ENCODE measurements at places on chromosomes 11 and 22.
A peak's percentile ranks its signal among the peaks of the same experiment; 100 is the strongest.

DNA sequence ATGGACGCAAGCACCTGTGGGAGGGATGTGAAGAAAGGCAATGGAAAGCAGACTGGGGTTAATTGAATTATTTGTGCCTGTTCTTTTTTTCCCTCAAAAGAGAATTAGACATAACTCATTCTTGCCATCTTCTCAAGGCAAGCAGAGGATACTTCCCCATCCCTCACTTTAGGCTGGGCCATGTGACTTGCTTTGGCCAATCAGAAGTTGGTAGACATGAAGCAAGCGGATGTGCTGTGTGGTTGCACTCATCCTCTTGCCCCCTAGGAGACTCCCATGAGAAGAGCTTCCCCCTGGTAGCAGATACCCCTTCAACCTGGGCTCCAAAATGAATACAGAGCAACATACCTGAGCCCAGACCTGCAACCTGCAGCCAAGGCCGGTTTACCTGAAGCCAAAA is 124.4 kb upstream of the ZC3H12C start:
- no peak for DNase-seq

- peak; percentile 47 for DNase-seq
Measured at GRCh38 chr11:104798789-104799188, 99.5 kb downstream of the CASP12 start.

DNA sequence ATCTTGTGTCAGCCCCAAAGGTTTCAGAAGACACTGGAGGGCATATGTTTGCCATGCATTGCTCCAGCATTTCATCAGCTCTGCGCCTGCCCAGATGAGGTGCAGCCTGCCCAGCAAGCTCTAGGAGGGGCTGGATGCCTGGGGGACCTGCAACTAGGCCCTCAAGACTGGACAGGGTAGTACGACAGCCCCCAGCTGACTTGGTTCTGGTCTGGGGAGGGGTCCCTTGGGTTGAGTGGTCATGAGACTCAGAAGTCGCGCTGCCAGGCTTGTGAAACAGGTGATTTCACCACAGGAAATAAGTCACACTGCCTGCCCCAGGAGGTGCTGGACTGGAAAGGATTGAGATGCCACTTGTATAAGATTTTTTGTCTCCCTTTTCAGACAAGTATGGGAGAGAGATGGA is 23.4 kb downstream of the TPBGL start:
- DNase-seq = peak; percentile 27

- DNase-seq = no peak
Measured at GRCh38 chr11:125947419-125948277, 1.8 kb downstream of the VSIG10L2 start.

DNA sequence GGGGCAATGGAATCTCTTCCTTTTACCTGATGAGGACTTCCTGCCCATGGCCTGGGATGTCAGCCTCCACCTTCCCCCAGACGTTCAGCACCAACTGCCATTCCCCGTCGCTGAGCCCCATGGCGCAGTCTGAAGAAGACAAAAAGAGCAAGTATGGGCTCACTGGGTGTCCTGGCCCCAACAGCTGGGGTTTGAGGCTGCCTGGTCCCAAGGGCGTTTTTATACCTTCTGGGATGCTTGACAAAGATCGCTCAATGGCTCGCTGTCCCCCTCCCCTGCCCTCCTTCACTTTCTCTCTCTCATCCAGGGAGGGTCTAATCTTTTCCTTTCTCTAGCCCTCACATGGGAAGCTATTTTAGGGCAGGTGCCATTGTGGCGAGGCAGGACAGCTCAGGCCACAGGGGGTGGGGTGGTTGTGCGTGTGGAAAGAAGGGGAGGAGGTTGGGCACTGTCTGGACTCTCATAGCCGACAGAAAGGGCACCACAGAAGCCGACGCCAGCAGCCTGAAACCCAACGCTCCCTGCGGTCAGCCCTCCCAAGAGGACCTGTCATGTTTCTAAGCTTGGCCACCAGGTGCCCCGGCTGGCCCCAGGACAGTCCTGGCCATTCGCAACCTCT is at the start of gene MB:
TSS of gene MB (minus strand) at position 193 of the 619 bp plus-strand sequence. CDS start at position 121, 72 bp downstream.
- DNase-seq = no peak

- DNase-seq = peak; percentile 86
Measured at GRCh38 chr22:39254789-39255298, 10.1 kb upstream of the PDGFB start.

DNA sequence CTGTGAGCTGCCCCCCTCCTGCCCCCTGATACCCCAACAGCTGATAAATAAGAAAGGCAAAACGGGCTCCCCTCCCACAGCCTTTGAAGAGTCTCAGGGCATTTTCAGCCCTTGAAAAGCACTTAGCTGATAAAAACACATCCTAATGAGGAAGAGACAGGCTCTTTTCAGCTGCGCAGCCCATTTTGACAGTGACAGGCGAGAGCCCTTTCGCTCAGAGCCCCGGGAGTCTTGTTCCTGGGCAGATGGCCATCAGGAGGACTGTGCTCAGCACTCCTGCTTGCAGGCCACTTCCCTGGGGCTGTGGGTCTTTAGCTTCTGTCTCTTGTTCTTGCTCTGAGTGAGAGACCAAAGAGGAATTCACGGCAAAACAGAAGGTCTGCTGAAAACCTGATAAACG is 757.2 kb downstream of the BRD1 start:
- no peak for DNase-seq

DNA sequence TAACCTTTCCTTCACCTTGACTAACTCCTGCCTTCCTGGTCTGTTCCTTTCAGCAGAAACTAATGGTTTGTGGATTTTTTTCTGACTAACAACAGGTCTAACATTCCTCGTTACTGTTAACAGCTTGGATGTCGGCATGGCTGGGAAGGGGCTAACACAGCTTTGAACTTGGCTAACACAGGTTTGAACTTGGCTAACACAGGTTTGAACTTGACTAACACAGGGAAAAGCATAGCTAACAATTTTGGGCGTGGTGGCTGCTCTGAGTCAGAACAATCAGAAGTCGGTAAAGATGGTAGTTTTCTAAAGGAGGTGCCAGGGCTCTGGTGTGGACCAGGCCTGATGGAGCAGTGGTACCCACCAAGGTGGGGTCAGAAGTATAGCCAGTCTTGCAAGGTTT is 16.1 kb downstream of the MIAT start:
- DNase-seq = no peak

GRCh38 chr11:125933030-125933813 is 12.6 kb upstream of the VSIG10L2 start:
- no peak for DNase-seq

DNA sequence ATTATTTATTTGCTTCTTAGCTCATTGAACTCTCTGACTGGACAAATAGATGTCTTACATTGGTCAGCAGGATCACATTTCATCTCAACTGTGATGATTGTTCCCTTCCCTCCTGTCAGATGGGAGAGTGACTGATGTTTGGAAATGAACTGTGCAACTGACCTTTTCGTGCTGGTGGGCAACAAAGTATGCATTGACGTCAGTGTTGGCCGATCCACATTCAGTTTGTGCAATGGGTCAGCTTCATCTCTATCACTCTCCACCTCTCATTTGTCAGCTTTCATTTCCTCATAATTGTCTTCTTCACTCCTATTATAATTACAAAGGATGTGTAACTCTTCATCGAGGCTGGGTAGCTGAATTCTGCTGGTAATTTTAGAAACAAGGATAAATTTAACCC is 71.3 kb downstream of the PPP2R1B start:
- peak; percentile 54 for DNase-seq

- peak; percentile 65 for DNase-seq
Measured at GRCh38 chr11:35404388-35404775, 15.0 kb downstream of the SLC1A2 start.

DNA sequence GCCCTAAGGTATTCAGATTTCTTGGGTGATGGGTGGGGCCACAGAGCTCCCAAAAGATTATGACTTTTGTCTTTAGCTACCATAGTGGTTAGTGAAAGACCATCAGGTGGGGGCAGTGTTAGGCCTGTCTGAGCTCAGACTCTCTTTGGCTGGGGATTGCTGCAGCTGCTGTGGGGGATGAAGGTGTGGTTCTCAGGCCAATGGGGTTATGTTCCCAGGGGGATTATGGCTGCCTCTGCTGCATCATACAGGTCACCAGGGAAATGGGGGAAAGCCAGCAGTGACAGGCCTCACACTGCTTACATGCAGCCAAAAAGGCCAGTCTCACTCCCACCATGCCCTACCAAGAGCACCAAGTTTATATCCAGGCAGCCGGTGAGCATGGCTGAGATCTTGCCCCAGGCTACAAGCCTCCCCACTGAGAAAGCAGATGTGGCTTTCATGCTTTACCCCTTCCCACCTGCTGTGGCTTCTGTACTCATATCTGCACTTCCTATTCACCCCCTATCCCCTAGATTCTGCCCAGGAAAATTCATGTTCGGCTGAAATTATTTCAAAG is 24.8 kb downstream of the CNTF start:
- DNase-seq = no peak

- DNase-seq = no peak
Measured at GRCh38 chr11:28757725-28758515, 649.7 kb downstream of the METTL15 start.

GRCh38 chr11:95647871-95648270 is 141.7 kb downstream of the FAM76B start:
- DNase-seq = no peak

- no peak for DNase-seq
Measured at GRCh38 chr11:24642648-24643047, 145.8 kb downstream of the LUZP2 start.

DNA sequence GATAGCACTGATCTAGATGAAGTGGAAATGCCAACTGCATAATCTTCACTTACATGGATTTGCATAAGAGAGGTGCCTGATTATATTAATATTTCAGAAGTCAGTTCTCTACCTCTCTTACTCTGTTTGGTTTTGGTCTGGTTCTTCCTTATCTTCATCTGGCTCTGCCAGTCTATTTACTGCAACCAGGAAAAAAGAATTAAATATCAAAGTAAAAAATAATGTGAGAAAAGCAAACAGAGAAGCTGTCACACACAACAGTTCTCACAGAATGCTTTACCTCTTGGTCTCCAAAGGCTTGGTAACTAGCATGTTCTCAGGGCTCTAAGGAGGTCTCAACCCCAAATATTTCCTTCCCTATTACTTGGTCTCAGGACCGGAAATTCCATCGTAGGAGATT is 6.7 kb downstream of the VSIG10L2 start:
- DNase-seq = no peak

GRCh38 chr22:49368976-49369725 is 458.5 kb downstream of the BRD1 start:
- peak; percentile 25 for DNase-seq

DNA sequence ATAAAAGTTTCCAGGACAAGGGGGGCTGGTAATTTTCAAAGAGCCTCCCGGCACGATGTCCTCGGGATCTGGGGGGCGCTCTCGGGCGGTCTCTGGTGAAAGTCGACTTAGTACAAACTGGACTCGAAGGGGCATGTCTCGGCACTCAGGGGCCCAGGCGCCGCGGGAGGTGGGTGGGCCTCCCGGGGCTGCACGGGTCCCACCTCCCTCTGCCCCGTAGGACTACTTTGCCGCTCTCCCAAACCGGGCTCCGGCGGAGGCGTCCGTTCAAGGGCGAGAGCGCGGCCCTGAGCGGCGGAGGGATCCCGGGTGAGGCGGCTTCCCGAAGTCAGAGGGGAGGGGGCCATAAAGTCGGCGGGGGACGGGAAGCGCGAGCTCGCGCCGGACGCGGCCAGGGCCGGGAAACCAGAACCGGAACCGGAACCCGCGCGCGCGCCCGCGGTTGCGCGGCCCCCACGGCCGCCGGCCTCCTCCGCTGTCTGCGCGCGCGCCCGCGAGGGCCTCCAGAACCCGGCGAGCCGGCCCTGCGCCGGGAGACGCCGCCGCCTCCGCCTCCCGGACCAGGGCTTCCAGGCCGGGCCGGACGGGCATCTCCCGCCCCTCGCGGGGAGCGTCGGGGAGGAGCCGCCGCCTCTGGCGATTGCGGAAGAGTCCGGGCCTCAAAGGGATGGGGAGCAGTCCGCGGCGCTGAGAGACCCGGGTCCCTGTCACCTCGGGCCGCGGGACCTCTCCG is at the start of gene ARHGEF12:
TSS of gene ARHGEF12 (plus strand) at position 506 of the 733 bp plus-strand sequence. CDS start 831 bp downstream, outside the sequence.
- peak; percentile 92 for DNase-seq

GRCh38 chr22:35868938-35869337 is 151.3 kb downstream of the APOL5 start:
- no peak for DNase-seq

DNA sequence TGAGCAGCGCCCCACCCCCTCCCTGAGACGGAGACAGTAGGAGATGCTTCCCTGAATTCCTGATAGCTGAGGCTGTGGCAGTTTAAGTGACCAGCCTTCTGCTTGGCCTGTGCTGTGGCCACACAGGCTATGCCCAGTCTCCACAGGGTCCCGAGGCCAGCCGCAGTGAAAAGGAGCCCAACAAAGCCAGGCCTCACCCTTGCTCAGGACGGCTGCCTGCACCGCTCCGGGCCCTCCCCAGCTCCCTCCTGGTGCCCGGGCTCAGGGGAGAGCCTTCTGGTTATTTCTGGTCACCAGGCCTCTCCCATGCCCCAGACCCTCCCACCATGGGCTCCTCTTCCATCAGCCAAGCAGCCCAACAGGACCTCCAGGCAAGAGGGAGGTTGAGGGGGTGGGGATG is 28.8 kb downstream of the LRRC10B start:
- no peak for DNase-seq

GRCh38 chr22:37502342-37503182 is 16.4 kb upstream of the MFNG start:
- no peak for DNase-seq

- DNase-seq = no peak
Measured at GRCh38 chr11:120579611-120580031, 68.1 kb downstream of the GRIK4 start.

GRCh38 chr11:43937434-43938411 is 4.7 kb upstream of the C11orf96 start:
- DNase-seq = peak; percentile 64

DNA sequence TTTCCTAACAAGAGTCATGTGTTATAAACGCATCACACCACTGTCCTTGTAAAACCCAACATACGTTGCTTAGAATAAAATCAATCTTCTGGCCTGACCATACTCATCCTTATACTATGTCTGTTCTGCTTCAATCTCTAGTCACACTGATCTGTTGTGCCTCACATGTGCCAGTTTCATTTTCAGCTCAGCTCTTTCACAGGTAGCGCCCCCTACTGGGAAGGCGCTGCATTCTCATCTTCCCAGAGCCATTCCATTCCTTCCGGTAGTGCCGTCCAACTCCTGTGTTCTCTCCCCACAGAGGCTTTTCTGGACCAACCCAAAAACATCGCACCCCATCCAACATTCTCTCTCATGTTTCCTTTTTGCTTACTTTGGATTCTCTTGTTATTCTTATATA is 22.2 kb downstream of the CASP5 start:
- peak; percentile 36 for DNase-seq

GRCh38 chr11:26245046-26245445 is 86.9 kb upstream of the ANO3 start:
- peak; percentile 9 for DNase-seq

DNA sequence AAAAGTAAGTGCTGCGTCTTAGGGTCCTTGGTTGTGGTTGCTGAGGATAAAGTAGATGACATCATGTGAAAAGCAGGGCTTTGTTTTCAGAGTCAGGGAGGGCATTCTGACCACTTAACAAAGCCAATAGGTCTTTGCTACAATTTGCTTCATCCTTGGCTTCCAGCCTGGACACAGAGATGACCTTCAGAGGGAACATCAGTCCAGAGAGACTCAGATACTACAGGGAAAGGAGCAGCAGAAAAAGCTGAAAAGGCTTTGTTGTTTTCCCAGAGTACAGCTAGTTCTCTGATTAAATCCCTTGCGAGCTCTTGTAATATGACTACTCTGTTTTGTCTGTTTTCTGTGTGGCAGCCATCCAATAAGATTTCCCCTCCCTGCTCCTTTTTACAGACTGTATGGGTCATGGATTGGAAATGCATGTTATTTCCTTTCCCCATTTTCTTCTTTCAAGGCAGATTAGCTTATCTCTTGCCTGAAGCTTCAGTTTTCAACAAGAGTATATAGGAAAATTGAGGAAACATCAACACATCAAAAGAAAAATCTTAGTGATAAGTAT is 31.9 kb downstream of the ATG13 start:
- DNase-seq = no peak

Measured in suppressor macrophage treated with lipopolysaccharide for 4 hours (primary cell).